ENCODE measurements at places on chromosomes 5 and 9.

DNA sequence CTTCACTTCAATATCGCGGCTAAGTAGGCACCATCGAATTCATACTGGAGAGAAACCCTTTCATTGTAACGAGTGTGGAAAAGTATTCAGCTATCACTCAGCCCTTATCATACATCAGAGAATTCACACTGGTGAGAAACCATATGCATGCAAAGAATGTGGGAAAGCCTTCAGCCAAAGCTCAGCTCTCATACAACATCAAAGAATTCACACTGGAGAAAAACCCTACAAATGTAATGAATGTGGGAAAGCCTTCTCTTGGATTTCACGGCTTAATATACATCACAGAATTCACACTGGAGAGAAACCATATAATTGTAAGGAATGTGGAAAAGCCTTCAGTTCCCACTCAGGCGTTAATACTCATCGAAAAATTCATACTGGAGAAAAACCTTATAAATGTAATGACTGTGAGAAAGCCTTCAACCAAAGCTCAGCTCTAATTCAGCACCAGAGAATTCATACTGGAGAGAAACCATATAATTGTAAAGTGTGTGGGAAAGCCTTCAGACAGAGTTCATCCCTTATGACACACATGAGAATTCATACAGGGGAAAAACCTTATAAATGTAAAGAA lies 9.5 kb downstream of the ZNF879 start:
- no peak for DNase-seq

GRCh38 chr9:126847051-126847450 lies 13.4 kb upstream of the ZBTB34 start:
- DNase-seq: no peak

DNA sequence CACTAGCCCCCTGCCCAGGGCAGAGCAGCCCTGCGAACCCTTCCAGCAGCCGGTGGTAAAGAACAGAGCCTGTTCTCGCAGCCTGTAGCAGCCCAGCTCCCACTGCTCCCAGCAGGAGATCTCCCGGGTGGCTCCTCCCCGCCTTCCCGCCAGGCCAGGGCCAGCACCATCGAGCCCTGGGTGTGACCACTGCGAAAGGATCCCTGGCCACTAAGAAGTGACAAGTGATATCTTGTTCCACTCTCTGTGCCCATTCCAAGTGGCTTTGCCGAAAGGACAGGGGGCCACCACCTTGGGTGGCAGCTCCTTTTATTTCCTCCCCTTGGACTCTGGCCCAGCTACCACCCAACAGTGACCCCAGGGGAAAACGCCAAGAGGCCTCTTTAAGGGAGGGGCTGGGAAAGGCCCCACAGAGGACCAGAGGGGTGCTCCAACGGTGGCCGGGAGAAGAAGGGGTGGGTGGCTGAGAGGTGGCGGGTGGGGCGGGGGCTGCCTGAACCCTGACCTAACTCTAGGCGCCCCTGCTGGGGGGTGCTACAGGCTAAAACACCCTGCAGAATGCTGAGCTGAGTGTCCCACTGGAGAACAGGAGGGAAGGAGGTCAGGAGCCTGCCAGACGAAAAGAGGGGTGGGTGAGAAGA lies 1.6 kb downstream of the NACC2 start:
- no peak for DNase-seq

GRCh38 chr9:112166176-112167140 lies 8.6 kb downstream of the SUSD1 start:
- no peak for DNase-seq

GRCh38 chr9:1639166-1639565 lies 376.0 kb upstream of the SMARCA2 start:
- DNase-seq: no peak
